ENCODE measurements at places on chromosomes 16 and 17. TPM values are rescaled to one million over a fixed set of nuclear protein-coding genes. Genes with fewer than 3 reads are reported as not detected.

The CHST6 gene
- polyA plus RNA-seq = 0.12 TPM

The GNGT2 gene
- 0.16 TPM for polyA plus RNA-seq

The ICAM2 gene
- 0.52 TPM for polyA plus RNA-seq

The TRPV3 gene
- polyA plus RNA-seq = 0.46 TPM

The PERCC1 gene
- not detected for polyA plus RNA-seq

The OTOP3 gene
- polyA plus RNA-seq = not detected

The SLC6A2 gene
- polyA plus RNA-seq = not detected

The TBC1D3G gene
- not detected for polyA plus RNA-seq

The HSPB9 gene
- polyA plus RNA-seq = not detected

The TBC1D3L gene
- 4.8 TPM for polyA plus RNA-seq

The CCDC137 gene
- polyA plus RNA-seq = 10.9 TPM

The SDK2 gene
- 0.01 TPM for polyA plus RNA-seq

The MATCAP1 gene
- polyA plus RNA-seq = 13.9 TPM

- no peak for DNase-seq
These were observed 140.6 kb downstream of the IRF8 start for GRCh38 chr16:86039606-86040005.

DNA sequence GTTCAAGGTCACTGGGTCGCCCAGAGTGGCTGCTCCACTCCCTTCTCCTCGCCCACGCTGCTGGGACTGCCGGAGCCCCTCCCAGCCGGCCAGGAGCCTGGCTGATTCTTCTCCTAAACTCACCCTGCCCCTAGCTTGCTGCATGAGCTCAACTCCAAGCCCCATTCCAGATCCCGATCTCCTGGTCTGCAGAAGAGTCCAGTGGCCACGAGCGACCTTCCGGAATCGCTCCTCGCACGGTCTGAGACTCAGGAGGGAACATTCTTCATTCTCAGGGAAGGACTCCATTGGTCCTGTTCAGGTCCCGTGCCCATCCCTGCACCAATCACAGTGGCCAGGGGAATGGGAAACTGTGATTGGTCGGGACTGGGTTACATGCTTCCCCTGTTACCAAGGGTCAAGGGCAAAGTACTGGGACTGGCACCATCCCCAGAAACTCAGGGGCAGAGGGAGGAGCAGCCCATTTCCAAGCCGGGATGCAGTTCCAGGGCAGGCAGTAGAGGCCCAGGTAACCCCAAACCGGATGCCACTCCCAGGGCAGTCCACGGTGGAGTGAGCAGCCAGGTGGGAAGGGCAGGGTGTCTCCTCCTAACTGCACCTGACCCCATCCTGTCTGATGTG, 24.5 kb upstream of the CIBAR2 start:
- no peak for DNase-seq

DNA sequence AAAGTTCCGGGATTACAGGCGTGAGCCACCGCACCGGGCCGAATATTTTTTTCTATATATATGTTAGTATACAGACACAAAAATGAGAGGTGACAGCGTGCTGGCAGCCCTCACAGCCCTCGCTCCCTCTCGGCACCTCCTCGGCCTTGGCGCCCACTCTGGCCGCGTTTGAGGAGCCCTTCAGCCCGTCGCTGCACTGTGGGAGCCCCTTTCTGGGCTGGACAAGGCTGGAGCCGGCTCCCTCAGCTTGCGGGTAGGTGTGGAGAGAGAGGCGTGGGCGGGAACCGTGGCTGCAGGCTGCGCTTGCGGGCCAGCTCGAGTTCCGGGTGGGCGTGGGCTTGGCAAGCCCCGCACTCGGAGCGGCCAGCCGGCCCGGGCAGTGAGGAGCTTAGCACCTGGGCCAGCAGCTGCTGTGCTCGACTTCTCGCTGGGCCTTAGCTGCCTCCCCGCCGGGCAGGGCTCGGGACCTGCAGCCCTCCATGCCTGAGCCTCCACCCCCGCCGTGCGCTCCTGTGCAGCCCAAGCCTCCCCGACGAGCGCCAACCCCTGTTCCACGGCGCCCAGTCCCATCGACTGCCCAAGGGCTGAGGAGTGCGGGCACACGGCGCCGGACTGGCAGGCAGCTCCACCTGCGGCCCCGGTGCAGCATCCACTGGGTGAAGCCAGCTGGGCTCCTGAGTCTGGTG, 1.9 kb upstream of the DPEP3 start:
- DNase-seq = no peak

DNA sequence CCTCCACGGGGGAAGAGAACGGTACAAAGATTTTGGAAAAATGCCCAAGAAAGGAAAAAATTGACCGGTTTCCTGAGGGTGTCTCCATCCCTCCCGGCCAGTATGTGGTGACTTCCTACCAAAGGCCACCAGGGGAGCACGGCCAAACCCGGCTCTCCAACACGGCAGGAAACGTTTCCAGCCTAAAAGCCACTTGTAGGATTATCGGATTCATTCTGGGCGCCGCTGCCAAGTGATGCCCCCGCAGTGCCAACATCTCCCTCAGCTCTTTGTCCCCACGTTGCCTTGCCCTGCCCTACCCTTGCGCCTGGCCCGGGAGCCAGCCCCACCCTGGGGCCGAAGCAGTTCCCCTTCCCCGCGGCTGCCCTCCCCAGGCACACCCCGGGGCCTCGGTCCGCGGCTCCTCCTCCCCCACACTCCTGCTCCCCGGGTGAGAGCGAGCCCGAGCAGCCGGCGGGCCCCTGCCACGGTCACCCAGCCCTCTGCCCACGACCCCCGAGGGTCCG, 688 bp downstream of the CRK start:
- no peak for DNase-seq

DNA sequence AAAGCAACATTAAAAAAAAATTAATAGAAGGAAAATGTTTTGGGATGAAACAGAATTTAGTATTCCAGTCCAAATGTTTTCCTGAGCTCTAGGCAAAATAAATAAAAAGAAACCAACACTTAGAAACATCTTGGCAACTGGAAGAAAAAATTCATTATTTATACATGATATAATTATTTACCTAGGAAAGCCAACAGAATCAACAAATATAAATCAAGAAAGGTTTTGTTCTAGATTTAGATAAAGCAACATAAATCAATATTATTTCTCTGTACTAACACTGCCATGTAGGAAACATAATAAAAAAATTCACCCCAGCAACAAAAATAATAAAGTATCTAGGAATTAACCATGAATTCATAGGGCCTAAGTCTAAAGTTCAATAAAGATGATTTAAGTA, 167.4 kb downstream of the MYO1D start:
- DNase-seq = no peak

GRCh38 chr17:82386881-82387704, 15.5 kb downstream of the UTS2R start:
- DNase-seq = no peak

GRCh38 chr16:8589057-8589899, 1.0 kb downstream of the TMEM114 start:
- no peak for DNase-seq

DNA sequence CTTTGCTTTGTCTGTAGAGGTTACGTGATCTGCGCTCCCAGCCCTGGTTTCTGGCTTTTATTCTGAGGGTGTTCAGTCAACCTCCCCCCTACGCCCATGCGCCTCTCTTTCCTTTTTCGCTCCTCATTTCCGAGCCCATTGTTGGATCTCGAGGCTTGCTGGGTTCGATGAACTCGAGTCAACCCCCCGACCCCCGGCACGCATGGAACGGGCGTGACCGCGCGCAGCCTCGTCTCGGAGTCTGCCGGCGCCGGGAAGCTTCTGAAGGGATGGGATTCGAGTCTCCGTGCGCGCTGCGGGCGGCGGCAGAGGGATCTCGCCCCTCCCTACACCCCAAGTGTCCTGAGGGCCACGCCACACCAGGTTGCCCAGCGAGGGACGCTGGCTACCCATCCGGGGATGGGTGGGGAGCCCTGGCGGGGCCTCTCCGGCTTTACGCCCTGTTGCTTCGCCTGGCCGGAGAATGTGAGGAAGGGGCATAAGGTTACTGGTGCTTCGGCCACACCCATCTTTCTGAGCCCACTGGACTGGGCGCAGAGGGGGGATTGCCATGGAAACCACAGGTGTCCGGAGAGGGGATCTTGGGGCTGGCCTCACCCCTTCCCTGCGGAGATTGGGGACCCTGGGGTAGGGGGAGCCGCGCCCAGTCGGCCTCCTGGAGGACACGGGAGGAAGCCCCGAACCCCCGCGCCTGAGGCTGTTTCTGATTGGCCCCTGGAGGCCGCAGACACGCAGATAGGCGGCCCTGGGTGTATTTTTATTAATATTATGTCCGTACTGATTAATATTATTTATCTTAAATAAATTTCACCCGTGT, 1.8 kb downstream of the MAPT start:
- no peak for DNase-seq

DNA sequence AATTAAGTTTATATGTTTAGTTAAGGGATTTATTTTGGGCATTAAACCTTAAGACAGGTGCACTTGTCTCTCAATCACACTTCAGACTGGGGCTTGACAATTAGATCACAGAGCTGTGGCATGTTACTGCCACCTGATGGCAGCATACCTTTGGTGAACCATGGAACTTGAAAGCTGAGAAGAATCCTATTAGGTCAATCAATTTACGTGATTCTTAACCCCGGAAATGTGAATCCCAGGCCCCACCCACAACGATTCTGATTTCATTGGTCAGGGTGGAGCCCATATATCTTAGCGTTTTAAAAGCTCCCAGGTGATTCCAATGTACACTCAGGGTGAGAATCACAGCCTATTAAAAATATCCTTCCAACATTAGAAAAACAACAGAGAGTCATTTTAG, 91.0 kb downstream of the GSG1L start:
- no peak for DNase-seq

- DNase-seq = no peak
These were observed 122.5 kb upstream of the CACNG5 start for GRCh38 chr17:66712453-66712852.

GRCh38 chr17:43434902-43435319, 36.1 kb downstream of the ARL4D start:
- no peak for DNase-seq

DNA sequence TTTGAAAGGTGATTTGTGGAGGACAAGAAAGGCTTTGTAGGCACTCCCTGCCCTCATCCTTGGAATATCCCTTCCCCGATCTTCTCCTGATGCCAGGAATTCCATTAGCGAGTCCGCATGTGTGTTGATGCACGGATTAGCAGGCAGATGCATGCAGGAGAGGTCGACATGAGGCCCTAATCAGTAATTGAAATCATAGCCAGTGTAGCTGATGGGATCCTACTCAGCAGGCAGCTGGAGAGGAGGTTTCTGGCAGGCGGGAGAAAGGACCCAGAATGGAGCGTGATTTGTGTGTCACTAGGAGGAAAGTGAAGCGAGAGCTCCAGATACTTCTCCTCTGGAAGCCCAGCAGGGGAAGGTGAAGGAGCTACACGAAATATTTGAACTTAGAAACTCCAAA, 196.3 kb upstream of the CDH11 start:
- DNase-seq = no peak

DNA sequence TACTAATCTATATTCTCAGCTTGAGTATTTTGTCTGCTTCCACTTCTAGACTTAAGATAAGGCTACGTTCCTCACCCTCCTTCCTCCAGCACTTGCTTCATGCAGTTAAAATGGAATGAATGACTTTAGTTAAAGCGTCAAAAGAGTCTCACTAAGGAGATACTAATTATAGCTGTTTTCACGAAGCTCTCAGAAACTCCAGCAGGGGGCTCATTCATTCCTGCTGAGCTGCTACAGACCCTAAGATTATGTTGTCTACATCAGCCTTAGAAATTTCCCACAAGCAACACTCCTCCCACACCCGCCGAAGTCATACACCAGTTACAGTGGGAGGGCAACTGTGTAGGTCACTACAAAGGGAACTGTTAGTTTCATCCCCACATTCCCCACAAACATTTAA, 57.0 kb upstream of the KIFC3 start:
- no peak for DNase-seq

DNA sequence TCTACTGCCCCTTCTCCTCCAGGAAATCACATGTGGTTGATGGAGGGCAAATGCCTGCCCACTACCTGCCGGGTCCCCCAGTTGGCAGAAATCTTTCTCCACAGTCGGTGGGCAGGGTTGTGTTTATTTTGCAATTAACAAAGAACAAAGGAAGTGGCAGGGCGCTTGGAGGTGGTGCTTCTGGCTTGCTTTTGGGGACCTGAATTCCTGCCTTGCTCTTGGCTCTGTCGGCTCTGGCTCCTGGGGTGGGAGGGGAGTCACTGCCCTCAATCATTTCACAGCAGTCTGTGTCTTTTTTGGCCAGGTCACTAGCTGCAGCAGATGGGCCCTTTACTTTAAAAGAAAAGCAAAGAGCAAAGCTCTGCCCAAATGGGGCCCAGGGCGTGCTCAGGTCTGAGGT, 69.2 kb downstream of the C16orf78 start:
- no peak for DNase-seq

- DNase-seq = no peak
These were observed 58.3 kb downstream of the STH start for GRCh38 chr17:46057366-46057765.

- no peak for DNase-seq
These were observed 714 bp downstream of the ACSF3 start for GRCh38 chr16:89094252-89094879.

GRCh38 chr17:64146418-64147109, 16.6 kb upstream of the ERN1 start:
- DNase-seq = no peak

DNA sequence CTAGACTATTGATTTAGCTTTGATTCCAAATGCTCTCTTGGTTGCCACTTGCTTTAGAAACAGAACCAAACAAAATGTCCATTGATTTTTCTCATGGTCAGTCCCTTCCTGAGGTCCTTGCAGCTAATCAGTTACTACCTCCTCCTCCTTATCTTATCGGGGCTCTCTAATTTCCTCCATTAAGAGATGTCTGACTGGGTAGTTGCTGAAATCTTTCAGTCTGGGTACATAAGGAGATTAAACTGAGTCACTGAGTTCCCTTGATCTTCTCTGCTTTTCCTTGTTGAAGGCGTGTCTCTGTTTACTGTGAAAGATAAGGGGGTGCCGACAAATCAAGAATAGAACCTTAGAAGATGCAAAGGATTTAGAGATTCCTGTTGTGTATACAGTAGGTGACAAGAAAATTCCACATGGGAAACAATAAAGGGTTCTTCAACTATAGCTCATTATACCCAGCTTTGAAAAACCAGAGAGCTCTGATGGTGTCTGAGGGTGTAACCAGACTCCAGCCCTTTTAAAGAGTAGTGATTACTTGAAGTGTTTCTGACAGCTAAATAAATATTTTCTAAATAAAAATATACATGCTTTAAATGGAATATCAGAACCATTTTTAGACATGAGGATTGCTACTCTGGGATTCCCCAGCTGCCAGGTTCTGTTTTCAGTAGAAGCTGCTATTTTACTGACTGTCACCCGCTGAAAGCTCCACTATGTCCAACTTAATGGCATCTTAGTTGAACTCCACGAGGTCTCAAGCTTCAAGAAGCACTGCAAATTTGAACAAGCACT, 791.3 kb upstream of the SOX9 start:
- no peak for DNase-seq
